ENCODE measurements at places on chromosomes 1 and 21.

- no peak for DNase-seq
These were observed 5.5 kb downstream of the PTP4A2 start for GRCh38 chr1:31932491-31933316.

DNA sequence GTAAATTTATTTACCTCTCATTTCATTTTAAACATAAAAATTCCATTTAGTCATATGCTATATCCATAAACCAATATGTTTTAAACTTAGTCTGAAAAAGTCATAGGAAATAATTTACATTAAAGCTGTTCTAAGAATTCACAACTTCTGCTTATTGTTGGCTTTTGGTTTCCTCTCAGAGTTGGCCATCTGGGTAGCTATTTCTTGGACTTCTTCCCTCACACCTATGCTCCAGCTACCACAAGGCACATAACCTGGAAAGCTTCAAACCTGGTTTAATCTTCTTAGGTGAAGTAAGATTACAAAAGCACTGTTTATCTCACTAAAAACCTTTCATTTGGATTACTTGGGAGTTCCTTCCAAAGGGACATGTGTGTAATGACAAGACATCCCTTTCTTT is 29.8 kb downstream of the RBM11 start:
- no peak for DNase-seq

DNA sequence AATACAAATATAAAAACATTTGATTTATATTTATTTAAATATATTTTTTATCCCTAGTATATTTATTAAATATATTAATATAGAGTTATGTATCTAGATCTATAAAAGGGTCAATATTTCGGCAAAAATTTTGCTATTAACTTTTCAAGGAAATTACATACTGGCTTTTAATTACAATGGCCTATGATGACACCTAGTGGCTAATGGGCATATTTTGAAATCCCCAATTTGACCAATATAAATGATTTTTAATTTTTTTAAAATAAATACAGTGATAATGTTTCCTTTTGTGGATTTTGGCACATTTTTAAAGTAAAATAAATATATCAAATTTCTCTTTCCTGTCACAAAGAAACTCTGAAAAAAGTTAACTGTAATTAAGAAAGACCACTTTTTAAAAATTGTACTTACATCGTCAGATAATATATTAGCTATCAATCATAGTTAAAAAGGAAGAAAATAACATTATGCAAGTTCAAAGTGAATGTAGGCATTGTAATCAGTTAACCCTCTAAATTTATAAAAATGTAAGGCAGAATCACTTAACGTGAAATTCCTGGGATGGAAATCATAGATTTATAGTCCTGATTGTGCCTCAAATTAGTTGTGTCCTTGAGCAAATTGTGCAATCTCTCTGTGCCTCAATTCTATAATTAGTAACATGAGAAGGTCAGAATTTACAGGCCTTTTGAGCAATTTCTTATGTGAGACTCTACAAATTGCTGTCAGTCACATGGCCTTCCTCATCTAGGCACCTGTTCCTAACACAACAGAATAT is 25.6 kb upstream of the RGS13 start:
- no peak for DNase-seq

DNA sequence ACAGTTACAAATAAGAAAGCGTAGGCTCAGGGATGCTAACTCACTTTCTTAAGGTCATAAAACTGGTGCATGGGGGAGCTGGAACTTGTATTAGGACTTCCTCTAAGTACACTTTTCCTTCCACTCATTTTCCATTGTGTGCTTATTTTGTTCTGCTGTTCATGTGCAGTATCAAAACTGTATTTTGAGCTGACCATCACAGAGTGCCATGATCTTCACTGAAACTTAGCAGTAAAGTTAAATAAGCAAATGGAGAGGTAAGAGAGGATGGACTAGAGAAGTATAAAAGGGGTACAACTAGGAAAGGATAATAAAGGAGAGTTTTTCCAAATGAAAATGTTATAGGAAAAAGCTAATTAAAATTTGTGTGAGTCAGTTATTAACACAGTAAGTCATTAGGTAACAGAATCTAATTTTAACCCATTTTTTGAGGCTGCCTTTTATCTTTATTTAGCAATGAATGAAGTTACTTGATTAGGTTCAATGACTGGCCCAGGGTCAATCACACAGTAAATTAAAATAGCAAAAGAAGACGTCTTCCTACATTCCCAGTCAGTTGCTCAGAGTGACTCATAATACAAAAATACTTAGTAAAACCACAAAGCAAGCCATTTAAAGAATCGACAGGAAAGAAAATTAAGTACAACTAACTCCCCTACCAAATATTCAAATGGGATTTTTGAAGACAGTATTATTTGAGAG is 165.8 kb upstream of the C1orf105 start:
- DNase-seq: no peak

- no peak for DNase-seq
These were observed 19.0 kb upstream of the PRSS38 start for GRCh38 chr1:227796359-227796915.

DNA sequence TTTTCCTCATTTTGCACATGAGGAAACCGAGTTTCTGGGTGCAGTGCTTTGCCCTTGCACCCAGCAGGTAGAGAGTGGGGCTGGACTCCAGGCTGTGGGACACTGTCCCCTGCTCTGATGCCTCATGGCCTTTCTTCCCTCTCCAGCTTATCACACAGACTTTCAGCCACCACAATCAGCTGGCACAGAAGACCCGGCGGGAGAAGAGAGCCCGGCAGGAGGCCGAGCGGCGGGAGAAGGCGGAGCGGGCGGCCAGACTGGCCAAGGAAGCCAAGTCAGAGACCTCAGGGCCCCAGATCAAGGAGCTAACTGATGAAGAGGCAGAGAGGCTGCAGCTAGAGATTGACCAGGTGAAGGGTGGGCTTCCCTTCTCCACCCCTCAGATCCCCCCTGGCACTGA is 19.0 kb downstream of the KDF1 start:
- DNase-seq: no peak

- no peak for DNase-seq
These were observed 47.1 kb downstream of the DYRK1A start for GRCh38 chr21:37413553-37414291.

- no peak for DNase-seq
These were observed at the start of gene SLAMF1 for GRCh38 chr1:160646711-160647328. Gene SLAMF1 (minus strand): TSS chr1:160647044. CDS start chr1:160646945, 99 bp downstream.

GRCh38 chr1:106344494-106344893 is 712.0 kb upstream of the PRMT6 start:
- no peak for DNase-seq

GRCh38 chr1:160726114-160726497 is 12.9 kb upstream of the SLAMF7 start:
- DNase-seq: no peak

DNA sequence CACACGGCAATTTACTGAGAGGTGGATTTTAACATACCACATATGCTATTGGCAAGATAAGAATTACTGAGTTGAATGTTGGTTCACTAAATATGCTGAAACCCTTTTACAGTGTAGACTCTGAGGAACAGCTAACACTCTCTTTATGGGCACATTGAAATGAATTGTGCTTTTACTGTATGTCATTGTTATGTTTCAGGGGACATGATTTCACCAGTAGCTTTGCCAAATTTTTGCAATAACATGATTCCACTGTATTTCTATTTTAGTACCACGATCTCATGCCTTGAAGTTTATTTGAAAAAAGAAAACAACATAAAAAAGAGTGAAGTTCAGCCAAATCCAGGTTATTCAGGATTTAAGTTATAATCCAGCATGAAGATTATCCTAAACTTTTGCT is 188.5 kb downstream of the HLX start:
- DNase-seq: no peak

DNA sequence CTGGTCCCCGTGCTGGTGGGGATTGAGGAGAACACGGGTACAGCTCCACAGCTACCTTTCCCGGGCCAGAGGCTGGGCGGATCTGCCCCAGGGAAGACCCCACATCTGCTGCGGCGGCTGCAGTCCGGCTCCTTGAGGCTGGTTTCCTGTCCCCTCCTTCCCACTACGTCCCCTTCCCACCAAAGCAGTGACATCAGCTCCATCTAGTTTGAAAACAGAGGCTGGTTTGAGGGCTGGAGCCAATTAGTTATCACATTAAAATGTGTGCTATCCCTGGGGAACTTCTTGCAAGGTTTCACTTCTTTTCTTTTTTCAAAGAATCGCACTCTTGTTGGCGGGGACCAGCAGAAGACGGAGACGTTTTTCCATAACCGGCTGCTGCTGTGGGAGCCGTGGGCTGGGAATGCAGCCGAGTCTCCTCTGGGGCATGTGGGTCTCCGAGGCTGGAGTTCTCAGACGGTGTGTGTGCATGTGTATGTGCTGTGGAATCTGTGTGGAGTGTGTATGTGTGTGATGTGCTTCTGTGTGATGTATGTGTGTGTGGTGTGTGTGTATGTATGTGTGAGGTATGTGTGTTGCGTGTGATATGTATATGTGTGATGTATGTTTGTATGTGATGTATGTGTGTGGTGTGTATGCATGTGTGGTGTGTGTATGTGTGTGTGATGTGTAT is 8.9 kb upstream of the PCBP3 start:
- no peak for DNase-seq

DNA sequence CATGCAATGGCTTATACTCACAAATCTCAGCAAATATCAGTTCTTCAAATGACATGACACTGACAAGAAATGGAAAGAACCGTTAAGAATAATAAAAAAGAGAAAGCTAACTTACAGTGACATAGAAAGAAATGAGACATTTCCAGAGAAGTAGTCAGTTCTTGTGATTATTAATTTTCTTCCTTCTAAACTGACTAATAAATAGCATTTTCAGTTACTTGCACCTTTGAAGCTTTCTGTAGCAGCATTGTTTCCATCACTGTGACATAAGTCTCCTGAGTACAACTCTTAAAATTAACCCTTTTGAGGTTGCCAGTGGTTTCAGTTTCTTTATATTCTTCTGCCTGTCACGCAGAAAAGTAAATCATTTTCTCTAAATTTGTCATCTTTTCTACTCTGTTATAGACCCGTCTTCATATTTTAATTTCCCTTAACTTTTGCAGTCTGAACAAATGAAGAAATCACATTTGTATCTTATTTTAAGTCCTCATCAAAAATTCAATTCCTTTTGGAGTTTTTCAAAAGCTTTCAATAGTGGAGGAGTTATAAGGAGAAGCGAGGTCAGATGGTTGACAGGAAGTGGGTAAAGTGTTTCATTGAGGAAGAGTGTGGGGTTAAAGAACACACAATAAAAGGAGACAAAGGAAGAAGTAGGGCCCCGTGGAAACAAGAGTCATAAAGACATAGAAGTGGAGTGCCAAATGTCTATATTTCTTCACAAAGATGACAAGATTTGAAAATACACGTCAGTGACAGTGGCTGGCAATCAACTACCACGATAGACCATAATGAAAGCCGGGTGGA is 57.9 kb upstream of the S1PR1 start:
- DNase-seq: no peak

GRCh38 chr1:67604778-67605177 is 80.2 kb upstream of the GADD45A start:
- no peak for DNase-seq

GRCh38 chr1:47883963-47884362 is 113.2 kb downstream of the TRABD2B start:
- DNase-seq: no peak

- DNase-seq: no peak
These were observed 34.1 kb upstream of the C1orf198 start for GRCh38 chr1:230902349-230902923.

DNA sequence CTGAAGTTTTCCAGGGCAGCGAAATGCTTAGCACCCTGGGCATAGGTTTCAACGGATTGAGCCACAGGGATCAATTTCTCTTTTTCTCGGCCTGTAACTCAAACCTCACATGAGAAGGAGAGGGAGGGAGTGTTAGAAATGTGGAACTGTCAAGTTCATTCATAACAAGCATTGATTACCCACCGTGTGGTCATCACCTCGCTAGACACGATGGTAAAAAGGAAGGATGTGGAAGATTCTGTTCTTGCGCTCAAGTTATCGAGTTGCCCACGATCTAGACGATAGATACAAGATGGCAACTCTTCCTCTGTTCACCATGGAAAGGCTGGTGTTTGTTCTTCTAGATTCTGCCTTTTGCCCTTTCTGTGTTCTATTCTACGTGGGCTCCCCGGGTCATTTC is 4.0 kb upstream of the RCAN3 start:
- DNase-seq: no peak

GRCh38 chr1:115006191-115006590 is 23.4 kb upstream of the TSHB start:
- no peak for DNase-seq

GRCh38 chr1:40787737-40788560 is 4.4 kb downstream of the KCNQ4 start:
- DNase-seq: no peak

GRCh38 chr1:241998412-241998921 is 431 bp downstream of the MAP1LC3C start:
- no peak for DNase-seq

DNA sequence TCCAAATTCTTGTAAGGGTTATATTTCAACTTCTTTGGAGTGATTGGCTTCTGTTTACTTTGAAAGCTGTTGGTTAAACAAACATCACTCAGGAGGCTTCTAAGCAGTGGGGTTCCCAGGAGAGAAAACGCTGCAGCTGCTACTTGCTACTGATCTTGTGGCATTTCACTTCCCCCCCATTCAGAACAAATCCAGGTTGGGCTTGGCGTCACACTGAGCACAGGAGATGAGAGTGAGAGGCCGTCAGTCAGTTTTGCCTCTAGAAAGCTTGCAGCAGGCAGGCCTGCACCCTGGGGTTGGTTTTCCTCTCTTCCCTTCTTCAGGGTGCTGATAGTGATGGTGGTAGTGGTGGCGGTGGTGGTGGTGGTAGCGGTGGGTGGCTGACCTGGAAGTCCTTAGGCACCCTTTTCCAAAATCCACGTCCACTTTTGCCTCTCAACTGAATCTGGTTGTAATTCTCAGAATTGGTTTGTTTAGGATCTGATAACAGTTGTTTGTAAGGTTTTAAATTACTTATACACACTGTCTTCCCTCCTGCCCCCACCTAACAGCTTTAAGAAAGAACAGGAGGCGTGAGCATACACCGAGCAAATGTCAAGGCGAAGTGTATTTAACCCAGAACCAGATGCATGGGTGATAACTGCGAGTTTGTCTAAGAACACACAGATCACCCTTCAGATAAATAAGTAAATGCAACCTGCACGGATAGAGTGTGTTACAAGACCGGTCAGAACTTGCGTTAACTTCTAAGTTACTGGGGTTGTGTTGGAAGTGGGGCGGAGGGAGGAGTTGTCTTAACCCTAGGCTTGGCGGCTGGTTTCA is 3.2 kb upstream of the PROX1 start:
- peak; percentile 18 for DNase-seq

DNA sequence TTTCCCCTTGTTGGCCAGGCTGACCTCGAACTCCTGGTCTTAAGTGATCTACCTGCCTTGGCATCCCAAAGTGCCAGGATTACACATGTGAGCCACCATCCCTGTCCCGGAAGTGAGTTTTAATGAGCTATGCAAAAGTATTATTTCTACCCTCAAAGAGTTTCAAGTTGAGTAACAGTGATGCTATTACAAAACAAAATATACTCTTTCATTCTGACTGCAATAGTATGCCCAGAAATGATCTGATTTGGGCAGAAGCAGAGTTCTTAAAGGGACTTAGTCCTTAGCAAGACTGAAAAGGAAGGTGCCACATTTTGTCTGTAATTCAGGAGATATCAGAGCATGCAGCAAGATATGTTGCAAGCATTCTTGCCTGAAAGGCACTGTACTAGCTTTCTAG is 375.4 kb downstream of the NUF2 start:
- no peak for DNase-seq

Data from COR-L47 (cell line).